ENCODE measurements at places on chromosomes 5 and 9.

- no peak for DNase-seq
Measured at GRCh38 chr5:173001229-173001841, 17.8 kb downstream of the ATP6V0E1 start.

DNA sequence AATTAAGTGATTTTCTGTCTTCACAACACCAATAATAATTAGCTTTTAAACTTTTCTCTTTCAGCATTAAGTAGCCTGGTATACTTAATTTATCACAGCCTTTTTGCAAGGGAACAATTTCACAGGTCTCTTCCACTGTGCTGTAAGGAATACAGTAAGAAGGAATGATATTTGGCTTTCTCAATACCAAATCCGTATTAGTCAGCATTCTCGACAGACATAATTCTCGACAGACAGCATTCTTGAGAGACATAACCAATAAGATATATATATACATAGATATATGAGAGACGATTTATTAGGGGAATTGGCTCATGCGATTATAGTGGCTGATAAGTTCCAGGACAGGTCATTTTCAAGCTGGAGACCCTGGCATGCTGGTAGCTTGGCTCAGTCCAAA, 18.0 kb downstream of the PRKAA1 start:
- DNase-seq, result no peak

DNA sequence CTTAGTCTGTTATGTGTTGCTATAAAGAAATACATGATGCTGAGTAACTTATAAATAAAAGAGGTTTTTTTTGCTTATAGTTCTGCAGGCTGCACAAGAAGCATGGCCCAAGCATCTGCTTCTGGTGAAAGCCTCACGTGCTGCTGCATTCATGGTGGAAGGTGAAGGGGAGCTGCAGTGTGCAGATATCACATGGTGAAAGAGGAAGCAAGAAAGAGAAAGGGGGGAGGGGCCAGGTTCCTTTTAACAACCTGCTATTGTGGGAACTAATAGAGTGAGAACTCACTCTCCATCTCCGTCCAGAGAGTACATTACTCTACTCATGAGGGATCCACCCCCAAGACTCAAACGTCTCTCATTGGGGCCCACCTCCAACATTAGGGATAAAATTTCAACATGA, 12.5 kb upstream of the PARP8 start:
- no peak for DNase-seq

DNA sequence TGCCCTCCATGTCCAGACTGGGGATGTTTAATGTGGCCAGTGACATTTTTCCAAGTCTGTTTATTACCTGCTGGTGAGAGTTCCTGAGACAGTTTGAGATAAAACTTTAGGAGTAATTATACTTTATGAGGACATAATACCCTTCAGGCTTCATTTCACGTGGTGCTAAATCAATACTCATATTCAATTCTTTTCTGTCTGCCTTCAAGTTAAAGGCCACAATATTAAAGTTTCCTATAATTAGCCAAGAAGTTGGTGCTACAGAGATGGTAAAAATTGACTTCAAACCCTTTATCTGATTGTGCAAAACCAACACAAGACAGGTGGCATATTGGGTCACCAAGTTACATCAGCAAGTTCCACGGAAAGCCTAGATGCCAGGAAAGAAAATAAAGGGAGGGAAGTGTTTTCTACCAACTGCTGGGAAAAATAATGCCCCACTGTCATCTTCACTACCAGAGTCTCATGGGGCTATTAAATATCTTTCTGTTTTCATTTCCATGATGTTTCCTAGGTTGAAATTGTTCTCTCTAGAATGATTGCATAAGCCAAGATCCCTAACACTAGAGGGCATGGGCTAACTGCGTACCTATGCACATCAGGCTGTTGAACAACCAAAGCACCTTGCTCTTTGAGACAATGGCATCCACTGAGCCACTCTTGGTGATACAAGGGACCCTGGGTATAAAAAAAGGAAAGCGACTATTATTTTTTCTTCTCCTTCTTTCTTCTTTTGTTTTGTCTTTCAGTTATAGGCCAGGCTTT, 68.7 kb downstream of the INSYN2B start:
- DNase-seq, result no peak

- no peak for DNase-seq
Measured at GRCh38 chr5:162529209-162529608, 461.6 kb downstream of the GABRG2 start.

GRCh38 chr9:88268886-88269285, 119.4 kb upstream of the SPIN1 start:
- DNase-seq, result peak; percentile 49
